ENCODE measurements at places on chromosomes 1 and 21.

- DNase-seq: no peak
Observed at GRCh38 chr1:112990271-112990670, 34.3 kb upstream of the SLC16A1 start.

DNA sequence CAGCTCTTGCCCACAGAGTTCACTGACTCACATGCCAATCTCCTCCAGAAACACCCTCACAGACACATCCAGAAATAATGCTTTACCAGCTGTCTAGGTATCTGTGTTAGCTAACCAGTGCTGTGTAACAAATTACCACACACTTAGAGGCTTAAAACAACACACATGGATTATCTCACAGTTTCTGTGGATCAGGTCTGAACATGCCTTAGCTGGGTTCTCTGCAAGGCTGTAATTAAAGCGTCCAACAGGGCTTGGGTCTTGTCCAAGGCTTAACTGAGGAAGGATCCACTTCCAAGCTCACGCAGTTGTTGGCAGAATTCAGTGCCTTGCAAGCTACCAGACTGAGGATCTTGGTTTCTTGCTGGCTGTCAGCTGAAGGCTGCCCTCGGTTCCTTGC lies 92.5 kb upstream of the RGS4 start:
- no peak for DNase-seq

- peak; percentile 56 for DNase-seq
Observed at GRCh38 chr1:155226188-155226909, 17.9 kb downstream of the MTX1 start.

- DNase-seq: no peak
Observed at GRCh38 chr1:192539297-192540092, 36.1 kb upstream of the RGS1 start.

DNA sequence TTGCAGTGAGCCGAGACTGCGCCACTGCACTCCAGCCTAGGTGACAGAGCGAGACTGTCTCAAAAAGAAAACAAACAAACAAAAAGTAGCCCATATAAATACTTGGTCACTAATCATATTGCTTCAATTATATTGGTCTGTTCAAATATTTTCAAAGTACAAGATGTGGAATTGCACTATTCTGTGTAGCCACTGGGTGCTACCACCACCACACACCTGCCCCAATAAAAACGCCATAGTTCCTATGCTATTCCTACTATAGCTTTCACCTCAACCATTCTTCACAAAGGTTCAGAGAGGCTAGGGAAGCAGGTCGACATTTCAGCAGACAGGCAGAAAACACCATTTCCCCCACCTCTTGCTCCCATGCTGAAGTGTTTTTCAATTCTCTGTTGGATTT lies 16.7 kb downstream of the NDC1 start:
- no peak for DNase-seq

DNA sequence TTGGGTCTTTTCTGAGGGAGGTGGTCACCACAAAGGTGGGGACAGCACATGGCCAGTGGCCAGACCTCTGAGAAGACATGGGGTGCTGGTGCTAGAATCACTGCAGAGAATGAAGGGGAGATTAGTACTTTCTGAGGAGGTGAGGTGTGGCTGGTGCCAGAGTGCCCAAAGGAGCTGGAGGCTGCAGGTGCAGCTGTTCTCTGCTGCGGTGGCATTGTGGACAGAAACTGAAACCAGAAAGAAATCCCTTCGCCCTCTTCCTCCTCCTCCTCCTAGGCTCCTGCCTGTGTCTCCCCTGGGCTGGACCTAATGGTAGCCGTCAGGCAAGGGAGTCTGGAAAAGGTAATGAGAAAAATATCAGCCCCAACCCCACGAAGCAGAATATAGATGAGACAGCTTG lies 261.7 kb downstream of the TM2D1 start:
- DNase-seq: no peak

DNA sequence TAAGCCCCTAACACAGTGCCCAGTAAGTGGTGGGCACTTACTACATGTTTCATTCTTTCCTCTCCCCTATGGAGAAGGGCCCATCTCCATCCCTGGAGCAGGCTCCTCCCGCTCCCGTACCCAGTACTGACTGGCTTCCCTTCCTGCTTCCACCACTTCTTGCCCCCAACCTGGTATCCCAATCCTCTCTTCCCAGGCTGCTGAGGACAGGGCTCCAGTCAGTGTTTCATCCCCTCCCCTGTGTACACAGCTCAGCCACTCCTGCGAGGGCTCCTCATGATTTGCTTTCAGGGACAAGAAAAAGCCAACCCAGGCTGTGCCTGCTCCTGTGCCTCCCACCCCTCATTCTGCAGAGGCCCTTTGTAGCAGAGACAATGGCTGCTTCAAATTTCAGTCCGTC lies 20.8 kb upstream of the ETV3 start:
- DNase-seq: no peak

DNA sequence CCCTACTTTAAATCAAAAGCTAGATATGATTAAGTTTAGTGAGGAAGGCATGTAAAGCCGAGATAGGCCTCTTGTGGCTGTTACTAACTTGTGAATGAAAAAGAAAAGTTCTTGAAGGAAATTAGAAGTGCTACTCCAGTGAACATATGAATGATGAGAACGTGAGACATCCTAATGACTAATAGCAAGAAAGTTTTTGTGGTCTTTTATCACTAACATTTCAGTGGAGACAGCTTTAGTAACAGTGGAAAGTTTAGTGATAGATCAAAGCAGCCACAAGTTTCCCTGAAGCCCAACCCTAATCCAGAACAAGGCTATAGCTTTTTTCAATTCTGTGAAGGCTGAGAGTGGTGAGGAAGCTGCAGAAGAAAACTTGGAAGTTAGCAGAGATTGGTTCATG lies 73.6 kb upstream of the LRRC8B start:
- no peak for DNase-seq

DNA sequence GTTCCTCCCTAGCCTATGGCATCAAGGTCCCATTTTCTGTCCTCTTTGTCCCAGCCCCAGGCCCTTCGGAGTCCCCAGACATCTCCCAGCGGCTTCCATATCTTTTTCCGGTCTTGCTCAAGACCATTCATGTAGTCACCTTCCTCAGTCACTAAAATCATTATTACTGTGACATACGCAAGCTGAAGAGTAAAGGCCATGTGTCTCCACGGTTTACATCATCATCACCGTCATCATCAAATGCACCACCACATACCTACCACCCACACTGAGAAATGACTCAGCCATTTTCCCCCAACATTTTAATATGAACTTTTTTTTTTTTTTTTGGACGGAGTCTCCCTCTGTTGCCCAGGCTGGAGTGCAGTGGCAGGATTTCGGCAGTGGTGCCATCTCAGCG lies 43.4 kb downstream of the FHAD1 start:
- DNase-seq: no peak

GRCh38 chr1:162003061-162003829 lies 20.4 kb downstream of the OLFML2B start:
- DNase-seq: no peak

GRCh38 chr21:34639882-34640788 lies 25.2 kb upstream of the RCAN1 start:
- DNase-seq: no peak

- no peak for DNase-seq
Observed at GRCh38 chr1:228341450-228341813, 65.2 kb downstream of the TRIM11 start.

GRCh38 chr1:103911450-103911849 lies 161.8 kb downstream of the AMY1C start:
- no peak for DNase-seq

GRCh38 chr1:164651351-164651951 lies 92.5 kb downstream of the PBX1 start:
- DNase-seq: no peak

DNA sequence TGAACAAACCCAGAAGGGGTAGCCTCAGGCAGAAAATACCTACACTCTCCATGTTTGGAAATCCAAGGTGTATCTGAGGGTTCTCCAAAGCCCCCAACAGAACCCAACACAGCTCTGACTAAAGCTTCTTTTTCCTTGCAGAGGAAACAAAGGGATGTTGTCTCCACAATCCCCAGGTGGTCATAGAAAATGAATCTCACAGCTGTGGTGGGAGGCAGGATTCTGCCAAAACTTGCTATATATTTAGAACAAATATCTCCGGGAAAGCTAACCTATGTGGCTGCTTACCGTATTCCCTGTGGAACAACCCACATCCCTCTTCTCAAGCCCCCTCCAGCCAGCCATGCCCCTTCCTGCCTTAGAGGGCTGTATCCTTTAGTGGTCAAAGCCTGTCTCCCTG lies 406.1 kb downstream of the PRDM2 start:
- DNase-seq: no peak

- DNase-seq: no peak
Observed at GRCh38 chr1:171835891-171836290, 5.4 kb upstream of the DNM3 start.

DNA sequence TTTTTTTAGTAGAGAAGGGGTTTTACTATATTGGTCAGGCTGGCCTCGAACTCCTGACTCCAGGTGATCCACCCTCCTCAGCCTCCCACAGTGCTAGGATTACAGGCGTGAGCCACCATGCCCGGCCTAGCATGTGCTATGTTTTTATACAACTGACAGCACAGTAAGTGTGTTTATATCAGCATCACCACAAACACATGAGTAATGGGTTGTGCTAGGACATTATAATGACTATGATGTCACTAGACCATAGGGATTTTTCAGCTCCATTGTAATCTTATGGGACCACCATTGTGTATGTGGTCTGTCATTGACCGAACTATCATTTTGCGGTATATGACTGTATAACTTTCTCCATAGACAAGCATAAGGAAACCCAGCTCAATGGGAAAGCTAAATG lies 6.3 kb downstream of the LEFTY2 start:
- no peak for DNase-seq

- DNase-seq: no peak
Observed at GRCh38 chr1:61157468-61157987, 75.2 kb downstream of the NFIA start.

GRCh38 chr21:43893536-43894205 lies 28.6 kb downstream of the AGPAT3 start:
- DNase-seq: no peak

GRCh38 chr1:92929461-92929860 lies 31.8 kb downstream of the DIPK1A start:
- DNase-seq: no peak

DNA sequence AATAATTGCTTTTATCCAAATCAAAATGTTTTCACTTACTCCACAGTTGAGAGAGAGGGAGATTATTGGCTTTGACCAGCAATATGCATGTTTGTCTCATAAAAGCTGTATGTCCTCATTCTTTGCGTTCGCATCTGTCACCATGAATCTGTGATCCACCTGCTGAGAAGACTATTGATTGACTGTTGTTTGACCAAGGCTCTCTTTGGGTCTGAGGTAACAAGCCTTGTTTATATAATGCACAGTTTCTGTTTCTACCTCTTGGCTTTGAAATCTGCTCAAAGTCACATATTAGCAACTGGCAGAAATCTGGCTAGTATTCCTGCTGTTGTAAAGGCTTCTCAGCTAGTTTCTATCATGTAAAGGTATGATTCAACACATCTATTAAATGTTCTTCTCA lies 157.0 kb downstream of the LYPLAL1 start:
- DNase-seq: no peak

DNA sequence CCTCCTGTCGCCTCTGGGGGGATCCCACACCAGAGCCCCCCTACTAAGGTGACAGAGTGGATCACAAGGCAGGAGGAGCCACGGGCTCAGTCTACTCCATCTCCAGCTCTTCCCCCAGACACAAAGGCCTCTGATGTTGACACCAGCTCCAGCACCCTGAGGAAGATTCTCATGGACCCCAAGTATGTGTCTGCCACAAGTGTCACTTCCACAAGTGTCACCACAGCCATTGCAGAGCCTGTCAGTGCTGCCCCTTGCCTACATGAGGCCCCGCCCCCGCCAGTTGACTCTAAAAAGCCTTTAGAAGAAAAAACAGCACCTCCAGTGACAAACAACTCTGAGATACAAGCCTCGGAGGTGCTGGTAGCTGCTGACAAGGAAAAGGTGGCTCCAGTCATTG lies 42.2 kb downstream of the ZBTB17 start:
- no peak for DNase-seq

GRCh38 chr1:205580923-205581180 lies 51.0 kb downstream of the ELK4 start:
- DNase-seq: no peak

DNA sequence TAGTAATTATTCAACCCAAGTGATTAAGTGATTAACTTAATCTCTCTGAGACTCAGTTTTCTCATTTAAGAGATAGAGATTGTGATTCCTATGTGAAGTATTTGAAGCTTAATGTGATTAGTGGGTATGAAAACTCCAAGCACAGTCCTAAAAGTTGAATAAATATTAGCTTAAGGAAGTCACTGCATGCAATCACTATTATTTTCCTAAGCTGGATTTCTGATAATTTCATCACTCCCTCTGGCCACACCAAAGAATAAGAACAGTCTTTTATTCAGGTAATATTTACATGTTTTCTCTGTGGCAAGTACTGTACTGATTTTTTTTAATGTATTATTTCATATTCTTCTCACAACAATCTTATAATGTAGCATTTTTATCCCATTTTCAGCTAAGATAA lies 31.1 kb downstream of the CD55 start:
- no peak for DNase-seq

DNA sequence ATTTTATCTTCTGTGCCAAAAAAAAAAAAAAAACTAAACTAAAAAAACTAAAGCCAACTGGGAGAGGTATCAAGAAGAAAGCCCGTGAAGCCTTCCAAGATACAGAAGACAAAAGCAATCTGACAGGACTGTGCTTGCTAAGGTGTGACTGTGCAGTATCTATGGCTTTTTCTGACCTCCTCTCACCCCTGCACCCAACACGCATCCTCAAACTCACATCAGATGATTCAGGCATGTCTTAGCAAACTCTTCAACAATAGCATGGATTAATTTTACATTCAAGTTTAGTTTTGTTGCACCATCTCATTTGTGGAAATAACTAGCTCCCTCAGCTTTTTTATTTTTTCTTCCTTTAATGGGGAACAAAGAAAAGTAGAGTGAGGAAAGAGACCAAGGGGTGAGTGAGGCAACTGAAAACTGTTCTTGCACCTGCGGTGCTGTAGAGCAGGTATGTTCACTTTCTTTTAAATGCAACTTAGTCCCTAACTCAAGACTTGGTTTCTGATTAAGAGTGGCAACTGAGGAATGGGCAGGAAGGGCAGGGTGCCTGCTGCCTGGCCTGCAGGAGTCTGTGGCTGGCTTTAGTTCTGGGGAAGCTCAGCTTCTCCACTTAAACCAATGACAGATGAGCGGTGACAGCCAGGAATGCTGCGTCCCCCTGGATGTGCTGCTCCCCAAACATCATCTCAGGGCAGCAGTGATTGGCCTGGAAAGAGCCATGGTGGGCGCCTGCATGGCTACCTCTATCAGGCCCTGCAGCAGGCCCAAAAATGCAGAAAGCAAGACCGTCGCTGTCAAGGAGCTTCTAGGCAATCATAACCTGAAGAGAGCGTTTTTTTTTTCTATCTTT lies 71.3 kb upstream of the LRRC8B start:
- no peak for DNase-seq

DNA sequence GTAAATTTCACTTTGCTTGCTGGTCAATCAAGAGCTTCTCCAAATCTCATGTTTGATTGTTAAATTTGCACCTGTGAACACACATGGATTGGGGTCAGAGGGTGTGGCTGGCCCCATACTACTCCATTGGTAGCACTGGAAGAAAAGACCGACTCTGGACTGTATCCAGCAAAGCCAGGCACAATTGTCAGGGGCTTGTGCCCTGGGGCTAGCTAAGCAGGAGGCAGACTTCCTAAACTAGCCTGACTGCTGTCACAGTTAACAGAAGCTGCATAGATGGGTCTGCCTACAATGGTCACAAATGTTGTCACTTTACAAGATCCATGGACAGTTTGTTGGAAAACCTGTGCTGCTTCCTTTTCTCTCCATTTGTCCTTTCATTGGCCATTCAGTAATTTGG lies 421.0 kb downstream of the DSCAM start:
- DNase-seq: no peak

All from effector CD8-positive, alpha-beta T cell (primary cell).